Stimulated activated CD4-positive, alpha-beta T cell treated with anti-CD3 and anti-CD28 coated beads, Interleukin-1b, Interleukin-23, amount 100 ng/mL, for 48 hours (primary cell): ENCODE measurements at places on chromosomes 6 and 20.
A peak's percentile ranks its signal among the peaks of the same experiment; 100 is the strongest.

- DNase-seq = no peak
These were observed 74.9 kb upstream of the TOX2 start for GRCh38 chr20:43839793-43840199.

GRCh38 chr6:41545247-41545702 is 906 bp upstream of the FOXP4 start:
- no peak for DNase-seq

DNA sequence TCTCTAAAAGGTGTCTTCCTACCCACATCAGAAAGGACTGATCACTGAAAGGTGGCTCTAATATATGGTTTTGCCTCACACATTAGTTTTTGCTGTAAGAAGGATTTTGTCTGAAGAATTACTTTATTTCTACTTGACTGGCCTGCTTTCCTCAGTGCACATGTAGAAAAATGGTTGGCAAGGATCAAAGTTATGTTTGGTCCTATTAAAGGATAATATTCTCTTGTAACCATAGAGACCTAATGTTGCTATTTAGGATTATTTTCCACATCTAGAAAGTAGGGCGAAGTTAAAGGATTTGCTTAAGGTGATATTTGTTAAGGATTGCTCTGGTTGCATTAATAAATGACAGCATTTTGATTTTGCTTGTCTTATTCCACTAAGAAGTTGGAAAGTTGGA is 40.7 kb downstream of the PHACTR2 start:
- no peak for DNase-seq

GRCh38 chr6:32137454-32137853 is 7.4 kb upstream of the FKBPL start:
- no peak for DNase-seq

DNA sequence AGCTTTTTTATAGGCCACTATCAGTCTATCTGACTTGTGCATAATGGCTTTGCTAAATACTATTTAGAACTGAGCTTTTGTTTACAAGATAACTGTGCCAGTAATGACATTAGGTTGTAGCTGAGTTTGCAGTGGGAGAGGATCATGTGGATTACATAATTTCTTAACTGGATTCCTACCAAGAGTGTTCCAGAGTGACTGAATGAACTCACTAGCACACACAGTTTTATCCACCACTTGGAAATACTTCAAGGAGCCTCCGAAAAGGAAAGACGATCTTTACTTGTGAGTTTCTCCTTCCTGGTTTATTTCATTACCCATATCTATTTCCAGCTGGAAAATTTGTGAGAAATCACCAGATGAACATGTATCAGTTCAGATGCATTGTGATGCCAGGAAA is 10.9 kb upstream of the SYNE1 start:
- DNase-seq = no peak

GRCh38 chr20:32960849-32961731 is 43.1 kb downstream of the SUN5 start:
- no peak for DNase-seq

DNA sequence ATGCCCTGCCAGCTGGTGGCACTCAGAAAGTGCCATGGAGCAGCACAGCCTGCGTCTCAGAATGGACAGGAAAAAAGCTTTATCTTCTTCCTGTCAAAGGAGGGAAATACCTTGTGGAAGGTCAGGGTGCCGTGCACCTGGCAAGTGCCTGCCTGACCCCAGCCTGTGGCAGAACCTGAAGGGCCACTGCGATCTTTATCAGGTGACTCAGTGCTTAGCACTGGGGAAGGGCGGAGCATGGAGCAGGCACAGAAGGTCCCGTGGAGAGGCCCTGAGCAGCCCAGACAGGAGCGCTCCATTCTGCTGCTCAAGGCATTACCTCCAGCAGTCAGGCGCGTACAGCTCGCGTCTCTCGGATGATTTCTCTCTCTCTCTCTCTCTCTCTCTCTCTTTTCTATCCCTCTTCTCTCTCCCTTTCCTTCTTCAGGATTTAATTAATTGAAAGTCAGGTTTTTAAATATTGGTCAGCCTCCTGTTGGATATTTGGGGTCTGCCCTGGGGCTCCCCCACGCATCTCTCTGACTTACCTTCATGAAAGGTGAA is 31.7 kb downstream of the FOXC1 start:
- DNase-seq = no peak

DNA sequence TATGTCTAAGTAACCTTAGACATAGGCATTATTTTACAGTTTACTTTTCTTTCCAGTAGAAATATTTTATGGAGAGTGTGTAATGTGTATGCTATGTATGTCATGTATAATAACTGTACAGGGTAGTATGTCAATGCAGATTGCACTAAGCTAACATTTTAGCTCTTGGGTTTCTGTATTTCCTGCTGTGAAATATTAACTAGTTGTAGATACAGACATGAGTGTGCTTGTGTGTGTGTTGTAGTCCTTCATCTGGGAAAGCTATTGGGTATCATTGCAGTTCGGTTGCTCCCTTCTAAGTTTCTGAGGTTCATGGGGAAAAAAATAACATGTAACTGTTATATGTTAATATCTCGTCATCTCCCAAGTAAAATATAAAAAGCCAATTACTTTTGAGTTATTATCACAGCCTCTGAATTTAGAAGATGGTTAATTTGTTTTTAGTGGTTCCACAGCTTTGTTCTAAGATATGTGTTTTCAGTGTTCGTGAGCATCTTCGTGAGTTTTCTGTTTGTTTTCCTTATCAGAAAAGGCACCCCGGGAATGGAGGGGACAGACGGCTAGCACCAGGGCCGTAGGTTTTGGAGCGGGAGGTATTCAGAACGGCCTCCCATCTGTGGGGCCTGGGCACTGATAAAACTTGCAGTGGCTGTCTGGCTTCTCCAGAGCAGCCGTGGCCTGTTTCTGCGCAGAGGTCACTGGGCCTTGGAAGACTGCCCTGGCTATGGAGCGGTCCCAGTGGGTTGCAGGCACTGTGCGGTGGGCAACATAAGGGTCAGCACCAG is 215.0 kb downstream of the ARID1B start:
- DNase-seq = no peak

DNA sequence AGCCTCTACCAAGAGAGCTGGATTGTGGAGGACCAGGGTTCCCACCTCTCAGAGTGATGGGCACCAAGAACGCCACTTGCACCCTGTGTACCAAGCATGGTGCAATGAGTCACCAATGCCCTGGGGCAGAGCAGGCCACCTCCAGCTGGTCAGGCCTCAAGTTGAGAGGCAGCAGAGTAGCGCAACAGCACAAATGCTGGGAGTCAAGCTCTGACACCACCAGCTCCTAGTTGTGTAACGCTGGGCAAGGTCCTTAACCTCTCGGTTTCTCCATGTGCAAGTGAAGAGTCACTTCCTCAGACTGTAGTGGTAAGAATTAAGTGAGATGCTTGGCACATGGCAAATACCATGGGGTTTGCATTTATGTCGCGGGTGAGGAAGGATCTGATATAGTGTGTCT is 25.6 kb downstream of the GFOD1 start:
- no peak for DNase-seq

DNA sequence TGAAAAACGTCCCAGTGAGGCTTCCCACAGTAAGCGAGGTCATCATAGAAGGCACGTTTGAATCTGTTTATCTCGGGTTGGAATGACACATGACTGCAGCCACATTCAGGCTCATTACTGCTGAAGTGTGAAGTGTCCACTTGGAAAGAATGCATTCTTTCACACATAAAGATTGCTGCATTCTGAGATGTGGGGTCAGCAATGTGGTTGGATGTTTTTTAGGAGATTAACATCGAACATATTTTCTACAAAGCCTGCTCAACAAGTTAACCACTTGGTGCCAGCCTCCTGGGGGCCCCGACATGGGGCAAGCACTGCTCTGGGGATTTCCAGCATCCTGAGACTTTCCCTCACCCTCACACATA is 79.9 kb downstream of the BMP6 start:
- no peak for DNase-seq

GRCh38 chr6:44524476-44525227 is 137.1 kb downstream of the CDC5L start:
- no peak for DNase-seq

GRCh38 chr20:1287306-1287705 is 21.2 kb downstream of the SNPH start:
- no peak for DNase-seq

DNA sequence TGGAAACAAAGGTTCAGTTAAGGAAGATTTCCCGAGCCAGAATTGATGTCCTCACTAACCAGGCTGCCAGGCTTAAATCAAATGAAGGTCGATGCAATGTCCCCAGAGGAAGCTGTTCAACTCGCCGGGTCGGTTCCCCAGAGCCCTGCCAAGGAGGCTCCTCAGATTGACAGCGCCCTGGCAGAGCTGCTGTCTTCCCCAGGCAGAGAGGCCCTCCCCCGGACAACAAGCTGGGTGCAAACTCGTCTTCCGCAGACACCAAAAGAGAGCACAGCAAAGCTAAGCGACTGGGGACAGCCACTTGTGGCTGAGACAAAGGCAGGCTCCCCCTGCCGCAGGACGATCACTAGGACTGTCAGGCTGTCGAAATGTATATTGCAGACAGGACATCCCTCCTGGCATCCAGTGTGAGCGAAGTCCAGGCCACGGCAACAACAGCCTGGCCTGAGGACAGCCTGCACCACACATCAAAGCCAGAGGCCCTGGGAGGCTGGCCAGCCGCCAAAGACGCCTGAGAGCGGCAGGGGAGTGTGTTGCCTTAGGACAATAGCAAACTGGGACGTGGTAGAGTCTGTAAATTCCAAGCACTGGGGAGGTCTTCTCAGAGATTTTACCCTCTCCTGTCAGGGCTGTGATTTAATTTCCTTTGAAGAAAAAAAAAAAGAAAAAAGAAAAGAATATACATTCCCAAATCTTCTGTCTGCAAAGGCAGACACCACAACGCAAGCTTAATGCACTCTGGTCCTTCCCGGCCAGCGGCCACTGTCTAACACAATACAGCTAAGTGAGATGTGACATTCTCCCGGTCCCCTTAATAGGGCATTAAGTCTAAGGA is 99.1 kb downstream of the HIVEP2 start:
- DNase-seq = peak; percentile 42

- no peak for DNase-seq
These were observed 220.0 kb upstream of the SPTLC3 start for GRCh38 chr20:12788632-12789299.

DNA sequence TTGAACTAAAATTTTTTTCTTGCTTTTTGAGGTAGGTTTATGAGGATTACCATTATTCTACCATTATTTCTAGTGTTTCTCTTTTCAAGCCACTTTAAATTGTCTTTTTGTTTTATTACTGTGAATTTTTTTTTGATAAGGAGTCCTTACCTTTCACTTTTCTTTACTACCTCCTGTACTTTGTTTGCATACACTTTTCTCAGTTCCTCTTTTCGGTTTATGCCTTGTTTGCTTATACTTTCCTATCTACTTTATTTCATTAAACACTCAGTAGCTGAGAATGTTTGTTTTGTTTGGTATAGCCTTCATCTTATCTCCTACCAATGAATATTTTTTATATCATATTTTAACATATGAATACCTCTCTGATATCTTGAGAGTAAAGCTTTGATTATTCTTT is 147.9 kb downstream of the TFAP2B start:
- DNase-seq = no peak

DNA sequence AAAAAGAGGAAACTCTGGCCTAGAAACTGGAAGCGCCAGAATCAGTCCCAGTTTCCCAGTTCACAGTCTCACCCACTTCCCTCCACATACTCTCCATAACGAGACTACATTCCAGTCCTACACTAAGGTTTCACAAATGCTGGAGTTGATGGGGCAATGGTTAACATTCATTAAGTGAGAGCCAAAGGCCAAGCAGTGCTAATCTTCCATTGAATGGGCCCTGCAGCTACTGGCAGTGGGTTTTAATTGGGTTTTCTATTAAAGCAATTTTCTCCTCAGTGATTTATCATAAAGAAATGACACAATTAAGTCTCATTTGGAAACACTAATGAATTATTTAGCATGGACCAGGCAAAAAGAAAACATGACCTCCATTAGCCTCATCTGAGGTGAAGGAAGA is 20.8 kb upstream of the NRSN1 start:
- no peak for DNase-seq

GRCh38 chr6:14673201-14673600 is 555.6 kb downstream of the CD83 start:
- DNase-seq = no peak

- DNase-seq = no peak
These were observed 360.4 kb upstream of the JARID2 start for GRCh38 chr6:14885498-14885897.

DNA sequence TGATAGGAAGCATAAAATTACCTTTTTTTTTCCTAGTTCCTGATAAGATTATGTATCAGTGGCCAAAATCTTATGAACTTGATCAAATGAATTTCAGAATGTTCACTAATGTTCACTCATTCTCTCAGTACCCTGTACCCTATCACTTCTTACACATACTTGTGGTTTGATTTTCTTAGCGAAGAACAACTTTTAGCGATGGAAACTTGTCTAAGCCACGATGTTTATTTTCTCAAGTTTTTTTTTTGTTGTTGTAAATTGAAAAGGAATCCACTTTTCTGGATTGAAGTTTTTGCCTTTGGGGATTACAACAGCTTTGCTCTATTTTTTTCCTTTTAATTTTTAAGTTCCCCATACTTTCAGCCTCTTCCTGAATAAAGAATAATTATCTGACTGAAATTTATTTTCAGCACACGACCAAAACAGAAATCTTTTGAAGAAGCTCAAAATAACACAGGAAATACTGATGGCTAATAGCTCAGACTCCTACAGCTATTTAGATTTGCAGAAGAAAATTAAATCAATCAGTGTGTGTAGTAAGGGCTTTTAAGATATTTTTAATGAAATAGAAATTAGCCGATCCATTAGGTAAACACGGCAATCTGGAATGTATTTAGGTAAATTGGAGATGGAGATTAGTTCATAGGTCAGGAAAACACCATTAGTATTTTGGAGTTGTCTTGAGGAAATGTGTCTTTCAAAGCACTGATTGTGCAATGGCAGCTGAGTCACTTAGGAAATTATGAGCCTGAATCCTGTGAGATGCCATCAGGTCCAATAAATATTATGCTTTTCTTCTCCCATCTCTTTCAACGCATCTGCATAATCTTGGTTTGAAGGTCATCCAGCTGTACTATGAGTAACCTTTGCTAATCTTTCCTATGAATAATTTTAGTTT is 217.5 kb downstream of the GJA1 start:
- no peak for DNase-seq

- DNase-seq = peak; percentile 81
These were observed 5.1 kb upstream of the TCEA2 start for GRCh38 chr20:64057628-64058498.

- DNase-seq = no peak
These were observed 4.4 kb downstream of the TFAP2A start for GRCh38 chr6:10410207-10411050.

- no peak for DNase-seq
These were observed 327.7 kb downstream of the DHX35 start for GRCh38 chr20:39289831-39290230.
